ENCODE measurements at places on chromosomes 1 and 21.

- DNase-seq, result no peak
Observed at GRCh38 chr21:44375281-44375651, 21.8 kb downstream of the TRPM2 start.

DNA sequence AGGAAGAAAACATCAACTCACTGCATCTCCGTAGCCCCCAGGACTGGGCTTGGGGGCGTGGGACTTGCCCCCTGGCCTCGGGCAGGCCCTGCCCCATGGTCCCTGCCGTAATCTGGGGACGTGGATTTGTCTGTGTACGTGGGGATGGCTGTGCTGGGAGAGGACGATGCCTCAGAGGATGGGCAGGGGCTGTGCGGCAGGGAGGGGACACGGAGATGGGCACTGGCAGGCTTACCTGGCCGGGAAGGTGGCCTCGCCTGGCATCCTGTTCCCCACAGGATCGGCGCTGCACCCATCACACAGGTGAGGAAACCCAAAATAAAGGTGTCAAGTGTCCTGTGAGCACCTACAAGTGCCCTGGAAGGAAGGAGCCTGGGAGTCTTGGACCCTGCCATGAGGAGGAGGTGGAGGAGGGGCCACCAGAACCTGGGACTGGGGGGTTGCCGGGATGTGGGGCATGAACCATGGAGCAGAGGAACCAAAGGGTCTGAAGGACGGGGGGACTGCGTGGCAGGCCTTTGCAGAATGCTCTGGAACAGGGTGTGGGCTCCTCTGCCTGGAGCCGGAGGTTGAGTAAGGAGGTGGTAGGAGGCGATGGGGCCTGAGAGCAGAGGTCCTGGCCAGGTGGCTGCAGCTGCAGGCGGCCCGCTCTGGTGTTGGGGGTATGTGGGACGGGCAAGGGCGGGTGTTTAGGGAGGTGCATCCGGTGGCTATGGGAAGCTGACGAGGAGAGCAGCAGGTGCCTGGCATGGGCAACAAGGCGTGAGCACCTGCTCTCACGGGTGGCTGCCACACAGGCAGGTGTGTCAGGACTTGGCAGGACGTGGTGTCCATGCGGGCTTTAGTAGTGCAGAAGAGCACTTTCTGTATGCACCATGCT lies 27.8 kb upstream of the LRRC3 start:
- DNase-seq, result peak; percentile 11

- no peak for DNase-seq
Observed at GRCh38 chr1:109995536-109995935, 11.0 kb downstream of the AHCYL1 start.

- no peak for DNase-seq
Observed at GRCh38 chr1:18560692-18561091, 70.0 kb upstream of the PAX7 start.

GRCh38 chr21:36461918-36462486 lies 17.9 kb downstream of the CLDN14 start:
- no peak for DNase-seq

GRCh38 chr1:24315391-24315790 lies 3.8 kb upstream of the GRHL3 start:
- no peak for DNase-seq

DNA sequence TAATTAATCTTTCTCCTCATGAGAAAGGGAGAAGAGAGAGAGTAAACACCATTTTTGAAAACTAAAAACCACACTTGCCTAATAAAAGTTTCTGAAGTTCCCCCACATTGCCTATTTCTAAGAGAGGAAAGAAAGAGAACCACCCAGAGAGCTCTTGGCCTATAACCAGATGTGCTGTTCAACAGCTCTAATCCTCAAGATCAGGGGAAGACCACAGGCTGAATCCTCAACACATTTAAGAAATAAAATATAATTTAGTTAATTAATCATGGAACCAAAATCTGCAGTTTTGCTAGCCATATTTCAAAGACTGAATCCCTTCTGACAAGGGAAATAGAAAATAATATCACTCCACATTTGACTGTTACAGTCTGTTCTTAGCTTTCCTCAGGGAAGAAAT lies 11.9 kb downstream of the PRRX1 start:
- DNase-seq, result no peak

GRCh38 chr1:10380594-10381275 lies 18.1 kb upstream of the PGD start:
- no peak for DNase-seq

- no peak for DNase-seq
Observed at GRCh38 chr1:225655509-225656258, 2.8 kb upstream of the ENAH start.

GRCh38 chr1:62508187-62508758 lies 71.4 kb downstream of the USP1 start:
- DNase-seq, result no peak

- no peak for DNase-seq
Observed at GRCh38 chr1:32063261-32063681, 9.5 kb upstream of the TMEM39B start.

GRCh38 chr1:68481041-68481440 lies 15.8 kb downstream of the DEPDC1 start:
- no peak for DNase-seq

DNA sequence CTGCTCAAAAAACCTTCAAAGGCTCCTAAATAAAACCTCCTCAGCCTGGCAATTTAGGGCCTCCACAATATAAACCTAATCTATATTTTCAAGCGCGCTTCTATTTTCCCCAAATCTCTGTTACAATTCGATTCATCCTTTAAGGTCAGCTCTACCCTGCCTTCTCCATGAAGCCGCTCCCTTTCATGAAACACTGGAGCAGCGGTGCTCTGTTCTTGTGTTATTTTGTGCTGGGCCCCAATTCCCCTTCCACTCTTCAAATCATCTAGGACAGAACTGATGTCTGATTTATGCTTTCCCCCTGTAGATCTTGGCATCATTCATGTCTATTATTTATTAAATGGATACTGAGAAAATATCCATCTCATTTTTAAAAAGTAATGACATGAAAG lies 6.9 kb downstream of the ERRFI1 start:
- no peak for DNase-seq

DNA sequence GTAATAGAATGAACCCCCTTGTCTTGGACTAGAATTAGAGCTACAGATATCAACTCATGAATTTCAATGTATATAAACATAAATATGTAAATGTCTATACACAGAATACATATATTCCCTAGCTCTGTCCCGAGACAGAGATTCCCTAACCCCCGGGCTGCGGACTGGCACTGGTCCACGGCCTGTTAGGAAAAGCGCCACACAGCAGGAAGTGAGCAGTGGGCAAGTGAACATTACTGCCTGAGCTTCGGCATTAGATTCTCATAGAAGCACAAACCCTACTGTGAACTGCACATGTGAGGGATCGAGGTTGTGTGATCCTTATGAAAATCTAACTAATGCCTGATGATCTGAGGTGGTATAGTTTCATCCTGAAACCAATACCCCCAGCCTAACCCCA lies 51.2 kb downstream of the PIK3R3 start:
- no peak for DNase-seq

DNA sequence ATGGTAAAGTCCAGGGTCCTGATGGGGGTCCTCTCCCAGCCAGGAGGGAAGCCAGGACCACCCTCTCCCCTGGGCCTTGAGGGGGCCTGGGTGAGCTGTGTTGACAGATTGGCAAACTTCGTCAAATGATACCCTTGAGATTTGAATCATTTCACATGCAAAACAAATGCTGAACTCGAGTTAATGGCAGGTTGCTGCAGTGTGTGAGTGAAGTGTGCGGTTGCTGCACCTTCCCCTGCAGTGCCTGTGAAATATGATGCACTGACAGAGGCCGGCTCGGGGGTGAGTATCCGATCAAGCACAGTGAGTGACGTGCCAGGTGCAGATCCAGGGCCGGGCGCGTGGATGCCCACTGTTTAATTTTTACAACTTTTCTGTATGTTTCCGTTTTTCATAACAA lies 5.7 kb upstream of the KRTAP12-1 start:
- DNase-seq, result no peak

DNA sequence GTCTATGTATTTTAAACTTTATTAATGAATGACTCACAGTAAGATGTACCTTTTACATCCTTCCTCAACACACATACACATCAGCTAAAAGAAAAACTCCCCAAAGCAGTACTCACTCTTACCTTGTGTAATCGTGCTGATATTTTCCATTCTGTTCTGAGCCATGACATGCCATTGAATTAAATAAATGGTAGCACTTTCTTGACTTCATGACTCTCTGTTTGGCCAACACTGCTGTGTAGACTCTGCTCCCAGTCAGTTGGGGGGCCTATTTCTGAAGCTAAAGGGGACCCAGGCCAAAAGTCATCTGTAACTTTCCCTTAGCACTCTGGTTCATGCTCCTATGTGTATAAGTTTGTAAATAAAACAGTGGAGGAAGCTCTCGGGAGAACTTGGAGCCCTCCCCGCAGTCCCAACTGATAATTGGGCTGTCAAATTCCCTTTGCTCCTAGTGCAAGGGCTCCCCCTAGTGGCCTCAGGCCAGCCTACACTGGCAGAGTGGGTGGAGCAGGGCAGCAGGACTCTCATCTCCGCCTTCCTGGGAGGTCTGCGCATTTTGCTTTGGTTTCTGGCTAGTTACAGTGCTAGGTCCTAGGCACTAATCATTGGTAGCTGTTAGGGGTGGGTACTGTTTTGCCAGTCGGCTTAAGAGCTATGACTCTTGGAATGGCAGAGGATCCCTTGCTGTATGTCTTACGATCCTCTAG lies 1.7 kb upstream of the FYB2 start:
- DNase-seq, result peak; percentile 47

- no peak for DNase-seq
Observed at GRCh38 chr1:48016515-48016914, 19.3 kb upstream of the TRABD2B start.

- DNase-seq, result no peak
Observed at GRCh38 chr1:20730690-20731056, 1.8 kb downstream of the SH2D5 start.

- DNase-seq, result no peak
Observed at GRCh38 chr1:116203920-116204319, 92.7 kb downstream of the MAB21L3 start.

DNA sequence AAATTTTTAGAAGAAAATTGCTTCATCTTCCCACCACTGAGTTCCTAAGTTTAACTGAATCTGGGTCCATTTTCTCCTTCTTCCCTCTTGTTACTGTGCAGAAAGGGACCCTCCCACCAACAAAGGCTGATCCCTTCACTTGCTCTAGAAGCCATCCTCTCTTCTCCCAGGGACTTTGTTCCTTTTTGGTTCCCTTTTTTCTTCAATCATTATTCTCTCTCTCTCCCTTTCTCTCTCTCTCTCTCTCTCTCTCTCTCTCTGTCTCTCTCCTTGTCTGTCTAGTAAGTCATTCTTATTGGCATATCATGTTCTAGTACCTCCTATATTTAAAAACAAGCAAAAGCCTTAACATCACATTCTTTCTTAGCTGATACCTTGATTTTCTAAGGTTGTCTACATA lies 31.7 kb upstream of the GADD45A start:
- DNase-seq, result no peak

DNA sequence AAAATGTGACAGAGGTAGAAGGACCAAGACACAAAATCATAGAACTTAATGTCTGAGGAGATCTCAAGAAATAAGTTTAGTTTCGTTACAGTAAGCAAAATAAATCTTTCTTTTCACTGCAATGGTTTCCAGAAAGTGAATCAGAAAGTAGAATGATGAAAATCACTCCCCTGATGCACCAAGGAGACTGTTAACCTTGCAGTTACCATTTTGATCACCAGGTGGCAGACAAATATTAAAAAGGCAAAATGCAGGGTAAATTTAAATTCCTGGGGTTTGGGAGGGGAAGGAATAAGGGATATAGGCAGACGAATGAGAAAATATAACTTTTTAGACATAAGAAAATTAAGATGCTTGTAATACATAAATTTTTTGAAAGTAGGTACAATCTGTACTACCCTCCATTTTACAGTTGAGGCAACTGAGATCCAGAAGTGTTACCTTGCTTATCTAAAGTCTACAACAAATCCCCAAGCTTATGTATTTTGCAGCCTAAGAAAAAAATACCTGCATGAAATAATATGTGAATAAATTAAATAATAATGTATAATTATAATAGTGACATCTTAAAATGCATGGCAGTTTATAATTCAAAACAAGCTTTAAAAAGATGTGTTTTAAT lies 253.2 kb downstream of the CRB1 start:
- DNase-seq, result no peak

DNA sequence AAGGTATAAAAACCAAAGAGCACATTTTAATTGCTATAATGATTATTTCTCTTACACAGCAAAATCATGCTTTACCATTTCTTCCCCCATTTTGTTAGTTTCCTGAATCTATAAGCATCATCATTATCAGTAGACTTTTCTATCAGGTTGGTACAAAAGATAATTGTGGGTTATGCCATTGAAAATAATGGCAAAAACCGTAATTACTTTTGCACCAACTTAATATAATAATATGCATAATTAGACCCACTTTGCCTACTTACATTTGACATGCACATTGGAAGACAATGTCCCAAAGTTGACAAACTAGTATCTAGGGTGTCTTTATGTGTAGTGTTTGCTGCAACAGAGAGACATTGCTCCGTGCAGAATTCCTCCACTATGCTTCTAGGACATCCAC lies 594.2 kb downstream of the LMO4 start:
- DNase-seq, result no peak

- no peak for DNase-seq
Observed at GRCh38 chr21:16070207-16070651, 340.4 kb downstream of the USP25 start.

- no peak for DNase-seq
Observed at GRCh38 chr1:198638894-198639635, at the start of gene PTPRC. Gene PTPRC, plus strand, starts transcription at chr1:198639040. Its CDS starts 229 bp downstream, at chr1:198639269.

GRCh38 chr1:91687452-91687851 lies 186.8 kb downstream of the CDC7 start:
- no peak for DNase-seq

DNA sequence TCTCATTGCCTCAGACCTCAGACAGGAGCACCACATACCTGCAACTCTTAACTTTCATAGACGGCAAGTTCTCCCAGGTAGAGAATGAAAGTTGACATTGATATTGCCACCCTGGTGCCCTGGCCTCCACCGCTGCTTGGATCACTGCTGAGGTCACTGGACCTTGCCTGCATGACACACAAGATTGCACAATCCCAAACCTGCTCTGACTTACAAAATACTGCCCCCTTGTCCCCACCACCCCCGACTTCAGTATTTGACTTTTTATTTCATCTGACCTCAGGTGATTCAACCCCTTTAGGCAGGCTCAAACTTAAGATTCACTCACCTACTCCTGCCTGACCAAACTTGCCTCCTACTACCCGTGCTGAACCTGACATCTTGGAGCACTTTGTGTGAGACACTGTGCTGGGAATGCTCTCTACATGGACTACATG lies 43.1 kb upstream of the S1PR1 start:
- no peak for DNase-seq

- no peak for DNase-seq
Observed at GRCh38 chr1:153792631-153793041, 17.4 kb downstream of the SLC27A3 start.

- DNase-seq, result no peak
Observed at GRCh38 chr1:68213843-68214242, 18.5 kb downstream of the WLS start.

GRCh38 chr1:183487674-183488442 lies 15.6 kb downstream of the SMG7 start:
- no peak for DNase-seq

DNA sequence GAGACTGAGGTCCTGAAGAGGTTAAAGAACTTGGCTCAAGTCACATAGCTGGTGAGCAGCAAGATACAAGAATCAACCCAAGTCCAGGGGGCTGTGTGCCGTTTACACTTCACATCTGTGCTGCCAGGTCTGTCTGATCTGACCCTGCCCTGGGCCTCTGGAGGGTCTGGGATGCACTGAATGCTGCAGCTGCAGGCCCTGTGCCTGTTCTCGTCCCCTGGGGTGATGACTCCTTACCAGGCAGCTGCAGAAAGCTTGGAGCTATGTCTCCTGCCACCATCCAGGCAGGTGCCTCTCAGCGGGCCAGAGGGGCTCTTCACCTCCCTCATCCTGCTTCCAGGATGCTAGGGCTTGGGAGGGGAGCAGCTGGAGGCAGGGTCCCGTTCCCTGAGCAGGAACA lies 63.5 kb downstream of the LRRN2 start:
- DNase-seq, result no peak

Measured in activated T-cell treated with anti-CD3 and anti-CD28 coated beads, Interleukin-2, amount 50 U/mL, for 1 hour (primary cell).